ENCODE measurements at places on chromosomes 13 and 19.

GRCh38 chr13:95604556-95604915 is 40.0 kb downstream of the DZIP1 start:
- no peak overlapping the region for H3K4me3 ChIP-seq
- H3K4me1 ChIP-seq, result no peaks in the 10 kb centered on the region
- peaks cover 30% of the 10 kb centered on the region for H3K36me3 ChIP-seq
- H3K27ac ChIP-seq, result no peak overlapping the region
- no peak for DNase-seq

DNA sequence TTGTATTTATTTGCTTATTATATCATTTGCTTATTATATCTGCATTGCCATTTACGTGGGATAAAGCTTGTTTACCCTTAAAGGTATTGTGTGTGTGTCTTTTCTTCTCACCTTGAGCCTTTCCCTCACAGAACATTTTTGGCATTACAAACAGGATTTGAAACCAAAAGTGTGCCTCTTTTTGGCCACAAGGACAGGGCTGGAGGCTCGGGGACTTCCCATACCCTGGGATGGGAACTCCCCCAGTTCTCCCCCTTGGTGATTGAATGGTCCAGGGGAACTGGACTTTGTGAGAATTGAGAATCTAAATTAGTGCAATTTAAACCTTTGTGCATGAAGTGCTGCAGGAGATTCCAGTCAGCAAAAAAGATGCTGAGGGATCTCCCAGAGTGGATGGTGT is 2.4 kb upstream of the ZNF506 start:
- peaks cover 46% of the 10 kb centered on the region for H3K36me3 ChIP-seq
- H3K27ac ChIP-seq, result no peak overlapping the region
- no peak overlapping the region for H3K4me3 ChIP-seq
- no peak for DNase-seq
- no peaks in the 10 kb centered on the region for H3K27me3 ChIP-seq

- no peak for DNase-seq
- no peaks in the 10 kb centered on the region for H3K36me3 ChIP-seq
- H3K27ac ChIP-seq, result no peak overlapping the region
- H3K27me3 ChIP-seq, result no peaks in the 10 kb centered on the region
- peaks cover 10% of the 10 kb centered on the region for H3K4me1 ChIP-seq
- H3K4me3 ChIP-seq, result no peak overlapping the region
Measured at GRCh38 chr13:58960888-58961287, 1202.8 kb downstream of the DIAPH3 start.

DNA sequence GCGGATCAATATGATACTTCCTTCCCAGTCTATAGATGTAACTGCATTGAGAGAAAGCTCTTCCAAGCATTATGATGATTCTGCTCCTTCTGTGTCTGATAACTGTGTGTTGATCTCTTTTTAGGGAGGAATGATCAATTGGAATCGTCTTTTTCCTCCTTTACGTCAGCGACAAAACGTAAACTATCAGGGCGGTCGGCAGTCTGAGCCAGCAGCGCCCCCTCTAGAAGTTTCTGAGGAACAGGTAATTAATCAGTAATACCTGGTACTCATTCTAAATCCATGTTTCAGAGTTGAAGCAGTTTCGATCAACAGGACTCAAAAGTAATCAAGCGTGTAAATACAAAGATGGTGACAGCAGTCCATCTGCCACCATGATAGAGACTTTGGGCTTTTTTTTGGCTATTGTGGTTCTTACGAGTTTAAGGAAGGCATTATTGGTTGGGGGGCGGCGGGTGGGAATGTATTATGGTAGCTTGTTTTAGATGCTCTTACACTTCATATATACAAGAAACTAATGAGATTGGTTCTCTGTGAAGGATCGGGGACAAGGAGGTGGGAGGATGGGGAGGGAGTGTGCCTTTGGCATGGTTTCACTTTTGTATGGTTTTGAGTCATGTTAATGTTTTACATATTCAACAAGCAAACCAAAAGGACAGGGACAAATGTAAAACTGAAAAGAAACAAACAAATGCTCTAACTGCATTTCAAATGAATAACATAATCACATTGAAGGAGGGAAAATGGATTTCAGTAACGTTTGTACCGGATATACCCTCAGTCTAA is 60.7 kb upstream of the GPR183 start:
- H3K27ac ChIP-seq, result no peak overlapping the region
- H3K27me3 ChIP-seq, result no peaks in the 10 kb centered on the region
- peaks cover 36% of the 10 kb centered on the region for H3K36me3 ChIP-seq

DNA sequence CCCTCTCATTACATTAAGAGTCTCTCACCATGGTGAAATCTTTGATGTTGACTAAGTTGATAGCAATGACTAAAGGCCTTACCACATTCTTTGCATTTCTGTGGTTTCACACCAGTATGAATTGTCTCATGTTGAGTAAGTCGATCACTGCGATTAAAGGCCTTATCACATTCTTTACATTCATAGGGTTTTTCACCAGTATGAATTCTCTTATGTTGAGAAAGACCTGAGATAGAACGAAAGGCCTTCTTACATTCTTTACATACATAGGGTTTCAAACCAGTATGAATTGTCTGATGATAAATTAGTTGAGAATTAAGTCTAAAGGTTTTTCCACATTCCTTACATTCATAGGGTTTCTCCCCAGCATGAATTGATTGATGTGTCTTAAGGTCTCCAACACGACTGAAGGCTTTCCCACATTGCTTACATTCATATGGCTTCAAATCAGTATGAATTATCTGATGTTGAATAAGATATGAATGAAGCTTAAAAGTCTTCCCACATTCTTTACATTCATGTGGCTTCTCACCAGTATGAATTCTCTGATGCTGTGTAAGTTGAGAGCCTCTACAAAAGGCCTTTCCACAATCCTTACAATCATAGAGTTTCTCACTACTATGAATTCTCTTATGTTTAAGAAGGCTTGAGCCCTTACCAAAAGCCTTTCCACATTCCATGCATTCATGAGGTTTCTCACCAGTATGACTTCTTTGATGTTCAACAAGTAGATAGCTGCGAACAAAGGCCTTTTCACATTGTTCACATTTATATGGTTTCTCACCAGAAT is 45.6 kb downstream of the ZNF283 start:
- no peak overlapping the region for H3K27ac ChIP-seq
- no peak overlapping the region for H3K4me3 ChIP-seq
- H3K27me3 ChIP-seq, result no peaks in the 10 kb centered on the region
- peaks cover 41% of the 10 kb centered on the region for H3K36me3 ChIP-seq

- no peak overlapping the region for H3K4me3 ChIP-seq
- peaks cover 25% of the 10 kb centered on the region for H3K4me1 ChIP-seq
- no peaks in the 10 kb centered on the region for H3K27me3 ChIP-seq
- DNase-seq, result no peak
Measured at GRCh38 chr19:15128162-15128770, 21.1 kb downstream of the SYDE1 start.

DNA sequence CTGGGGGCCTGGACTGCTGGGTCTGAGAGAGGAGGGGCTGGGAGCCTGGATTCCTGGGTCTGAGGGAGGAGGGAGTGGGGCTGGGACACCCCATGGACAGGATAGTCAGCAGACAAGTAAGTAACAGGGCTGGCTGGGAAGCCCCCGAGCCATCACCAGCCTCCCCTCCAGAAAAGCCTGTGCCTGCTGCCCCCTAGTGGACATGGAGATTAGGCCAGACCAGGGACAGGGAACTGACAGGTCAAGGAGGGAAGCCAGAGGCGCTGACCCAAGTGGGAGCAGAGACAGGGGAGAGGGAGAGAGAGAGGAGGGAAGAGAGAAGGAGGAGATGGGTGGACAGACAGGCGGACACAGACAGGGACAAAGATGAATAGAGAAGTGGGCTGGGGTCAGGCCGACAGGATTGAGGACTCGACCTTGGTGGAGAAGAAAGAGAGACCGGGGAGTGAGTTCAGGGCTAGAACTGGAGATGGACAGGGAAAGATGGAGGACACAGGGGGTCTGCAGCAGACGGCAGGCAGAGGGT is 6.7 kb upstream of the ERFL start:
- H3K4me1 ChIP-seq, result peaks cover 17% of the 10 kb centered on the region
- H3K36me3 ChIP-seq, result no peaks in the 10 kb centered on the region
- peaks cover 75% of the 10 kb centered on the region for H3K27me3 ChIP-seq
- H3K4me3 ChIP-seq, result no peak overlapping the region
- no peak overlapping the region for H3K27ac ChIP-seq

DNA sequence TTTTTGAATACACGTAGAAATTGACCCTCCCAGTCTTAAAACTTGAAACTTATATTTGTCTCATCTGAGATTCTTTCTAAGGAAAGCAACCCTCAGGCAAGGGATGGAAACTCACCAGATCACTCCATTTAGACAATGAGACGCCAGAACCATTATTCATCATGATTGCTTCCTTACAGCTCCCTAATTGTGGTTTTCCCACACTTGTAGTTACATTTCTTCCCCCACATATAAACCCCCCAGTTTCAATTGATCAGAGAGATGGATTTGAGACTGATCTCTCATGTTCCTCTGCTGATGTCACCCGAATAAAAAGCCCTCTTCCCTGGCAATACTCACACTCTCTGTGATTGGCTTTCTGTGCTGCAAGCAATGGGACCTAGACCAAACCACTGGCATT is 197.9 kb upstream of the STARD13 start:
- H3K4me3 ChIP-seq, result no peak overlapping the region
- H3K36me3 ChIP-seq, result peaks cover 7% of the 10 kb centered on the region
- no peak overlapping the region for H3K27ac ChIP-seq
- no peaks in the 10 kb centered on the region for H3K27me3 ChIP-seq

DNA sequence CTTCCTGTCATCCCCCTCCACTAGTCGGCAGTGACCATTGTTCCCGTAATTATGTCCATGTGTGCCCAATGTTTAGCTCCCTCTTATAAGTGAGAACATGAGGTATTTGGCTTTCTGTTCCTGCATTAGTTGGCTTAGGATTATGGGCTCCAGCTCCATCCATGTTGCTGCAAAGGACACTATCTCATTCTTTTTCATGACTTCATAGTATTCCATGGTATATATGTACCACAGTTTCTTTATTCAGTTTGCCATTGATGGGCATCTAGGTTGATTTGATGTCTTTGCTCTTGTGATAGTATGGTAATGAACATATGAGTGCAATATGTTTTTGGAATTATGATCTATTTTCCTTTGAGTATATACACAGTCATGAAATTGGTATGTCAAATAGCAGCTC is 522.1 kb downstream of the DCT start:
- H3K4me3 ChIP-seq, result no peak overlapping the region
- peaks cover 16% of the 10 kb centered on the region for H3K36me3 ChIP-seq
- no peaks in the 10 kb centered on the region for H3K27me3 ChIP-seq
- no peak overlapping the region for H3K27ac ChIP-seq
- H3K4me1 ChIP-seq, result peaks cover 15% of the 10 kb centered on the region

DNA sequence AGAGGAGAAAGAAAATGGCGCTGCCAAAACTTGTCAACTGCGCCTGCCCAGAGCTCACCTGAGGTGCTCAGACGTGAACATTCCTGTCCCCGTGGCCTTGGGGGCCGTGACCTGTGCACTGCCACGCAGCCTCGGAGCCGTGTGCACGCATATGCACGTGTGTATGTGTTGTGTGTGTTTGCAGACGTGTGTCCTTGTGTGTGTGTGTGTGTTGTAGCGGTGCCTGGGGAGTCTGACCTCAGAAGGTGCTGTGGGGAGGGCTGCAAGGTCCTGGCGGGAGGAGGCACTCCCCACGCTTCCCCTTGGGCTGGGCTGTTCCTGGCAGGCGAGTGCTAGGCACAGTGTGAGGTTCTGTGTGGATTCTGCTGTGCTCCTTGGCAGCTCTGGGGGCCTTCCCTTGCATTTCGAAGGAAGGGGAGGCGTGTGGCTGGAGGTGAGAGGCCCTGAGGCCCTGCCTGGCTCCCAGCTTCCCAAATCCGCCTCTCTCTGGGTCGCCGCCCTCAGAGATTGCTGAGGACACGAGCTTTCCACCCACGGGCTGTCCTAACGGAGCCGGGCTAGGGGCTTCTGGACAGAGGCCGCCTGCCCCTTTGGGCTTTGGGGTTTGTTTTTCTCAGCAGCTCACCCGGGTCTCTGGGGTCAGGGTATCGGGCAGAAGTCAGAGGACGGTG is 4.5 kb downstream of the BSG start:
- peaks cover 25% of the 10 kb centered on the region for H3K4me1 ChIP-seq
- H3K27me3 ChIP-seq, result no peaks in the 10 kb centered on the region
- H3K4me3 ChIP-seq, result no peak overlapping the region
- H3K36me3 ChIP-seq, result no peaks in the 10 kb centered on the region
- no peak for DNase-seq
- no peak overlapping the region for H3K27ac ChIP-seq

GRCh38 chr13:97660594-97661260 is 226.8 kb downstream of the RAP2A start:
- no peak for DNase-seq
- H3K27ac ChIP-seq, result no peak overlapping the region
- peaks cover 18% of the 10 kb centered on the region for H3K27me3 ChIP-seq
- H3K4me1 ChIP-seq, result peaks cover 5% of the 10 kb centered on the region
- H3K4me3 ChIP-seq, result no peak overlapping the region

GRCh38 chr13:98410612-98411011 is 166.3 kb downstream of the STK24 start:
- DNase-seq, result no peak
- peaks cover 62% of the 10 kb centered on the region for H3K36me3 ChIP-seq
- no peak overlapping the region for H3K4me3 ChIP-seq
- peaks cover 22% of the 10 kb centered on the region for H3K4me1 ChIP-seq

DNA sequence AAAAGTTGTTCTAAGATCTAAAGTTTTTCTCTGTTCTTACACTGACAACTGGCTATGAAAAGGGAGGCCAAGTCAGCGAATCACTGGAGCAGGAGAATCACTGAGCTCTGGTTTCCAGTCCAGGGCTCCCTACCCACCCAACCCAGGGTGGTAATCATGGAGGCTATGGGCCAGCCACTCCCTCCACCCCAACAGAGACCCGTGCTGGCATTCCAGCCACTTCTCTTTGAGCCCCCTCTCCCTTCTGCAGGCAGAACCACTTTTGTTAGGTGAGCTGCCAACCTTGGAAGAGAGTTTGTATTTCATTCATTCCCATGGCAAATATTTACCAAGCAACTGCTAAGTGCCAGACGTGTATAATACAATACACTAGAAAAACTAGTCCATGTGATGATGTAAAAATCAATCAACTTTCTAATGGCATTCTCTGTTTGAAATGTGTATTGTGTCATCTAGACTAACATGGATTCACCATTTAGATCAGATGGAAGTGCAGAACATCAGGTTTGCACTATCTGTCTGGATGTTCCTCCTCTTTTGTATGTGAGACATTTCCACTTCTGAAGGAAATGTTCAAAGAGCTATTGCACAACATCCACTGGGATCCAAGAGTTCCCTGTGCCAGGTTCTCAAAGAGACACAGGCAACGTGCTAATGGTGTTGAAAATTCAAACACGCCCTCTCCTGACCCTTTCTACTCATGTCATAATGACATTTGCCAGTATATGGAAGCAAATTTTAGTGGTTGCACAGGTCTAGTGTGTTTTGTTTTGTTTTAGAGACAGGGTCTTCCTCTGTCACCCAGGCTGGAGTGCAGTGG is 5.3 kb downstream of the MLNR start:
- peaks cover 60% of the 10 kb centered on the region for H3K27me3 ChIP-seq
- H3K27ac ChIP-seq, result no peak overlapping the region
- no peak overlapping the region for H3K4me3 ChIP-seq
- no peaks in the 10 kb centered on the region for H3K36me3 ChIP-seq
- H3K4me1 ChIP-seq, result peaks cover 2% of the 10 kb centered on the region
